ENCODE measurements at places on chromosomes 7 and 10. TPM values are rescaled to one million over a fixed set of nuclear protein-coding genes. Genes with fewer than 3 reads are reported as not detected.

Gene HOGA1
- total RNA-seq: not detected

DNA sequence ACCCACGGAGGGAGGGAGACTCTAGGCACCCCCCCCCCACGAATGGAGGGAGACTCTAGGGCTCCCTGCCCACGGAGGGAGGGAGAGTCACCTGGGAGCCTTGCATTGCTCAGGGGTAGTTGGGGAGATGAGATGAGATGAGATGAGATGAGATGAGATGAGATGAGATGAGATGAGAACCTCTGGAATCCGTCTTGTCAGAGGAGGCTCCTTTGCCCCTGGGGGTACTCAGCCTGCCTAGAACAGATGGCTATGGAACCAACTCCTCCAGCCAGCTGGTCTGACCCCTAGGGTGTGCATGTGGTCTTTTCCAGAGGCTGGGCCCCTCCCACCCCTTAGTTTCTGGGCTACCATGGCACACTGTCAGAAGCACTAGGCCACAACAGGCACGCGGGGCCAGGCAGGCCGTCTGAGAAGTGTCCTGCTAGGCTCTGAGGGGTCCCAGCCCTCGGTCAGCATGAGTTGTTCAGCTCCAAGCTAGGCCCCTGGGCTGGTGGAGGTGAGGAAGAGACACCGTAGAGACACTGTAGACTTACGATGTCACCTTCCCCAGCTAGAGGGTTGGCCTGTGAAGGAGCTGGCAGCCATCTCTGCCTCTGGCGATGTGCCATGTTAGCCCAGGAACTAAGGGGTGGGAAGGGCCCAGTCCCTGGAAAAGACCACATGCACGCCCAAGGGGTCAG lies 8.8 kb downstream of the TSPAN15 start:
- DNase-seq: no peak

Gene GDF2
- not detected for total RNA-seq

Gene MYOZ1
- total RNA-seq: not detected

DNA sequence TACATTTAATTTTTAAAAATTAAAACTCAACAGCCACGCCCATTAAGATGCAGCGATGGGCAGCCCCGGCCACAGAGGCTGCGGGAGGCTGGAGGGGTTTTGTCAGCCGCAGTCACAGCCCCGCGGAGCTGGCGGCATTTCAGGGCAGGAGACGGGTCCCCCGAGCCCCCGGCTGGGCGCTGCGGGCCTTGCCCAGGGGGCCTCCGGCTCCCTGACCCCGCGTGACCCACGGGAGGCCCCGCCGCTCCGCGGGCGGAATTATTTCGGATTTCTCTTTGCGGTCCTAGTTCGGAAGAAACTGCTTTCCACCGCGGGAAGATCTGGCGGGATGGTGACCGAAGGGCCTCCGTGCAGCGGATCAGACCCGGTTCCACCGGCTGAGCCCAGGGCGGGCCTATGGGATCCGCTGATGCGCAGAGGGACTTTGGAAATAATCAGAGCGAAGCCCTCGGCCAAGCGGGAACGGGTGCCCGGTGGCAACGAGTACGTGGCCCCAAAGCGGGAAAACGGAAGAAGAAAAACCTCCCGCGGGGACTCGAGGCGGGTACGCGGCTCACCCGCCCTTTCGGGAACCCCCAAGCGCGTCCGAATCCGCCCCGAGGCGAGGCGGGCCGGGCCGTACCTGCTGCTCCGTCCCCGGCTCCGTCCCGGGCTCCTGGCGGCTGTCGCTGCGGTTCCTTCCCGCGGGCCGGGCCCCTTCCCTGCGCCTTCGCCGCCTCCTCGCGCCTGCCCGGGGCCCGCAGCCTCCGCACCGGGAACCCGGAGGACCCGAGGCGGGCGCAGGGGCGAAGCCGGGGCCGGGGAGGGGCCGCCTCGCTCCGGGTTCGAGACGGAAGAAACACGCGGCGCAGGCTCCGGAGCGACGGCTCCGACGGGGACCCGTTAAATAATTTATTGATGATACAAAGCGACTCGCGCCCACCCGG lies 1.7 kb downstream of the NKX6-2 start:
- DNase-seq: no peak

Gene SPAM1
- total RNA-seq: not detected

Gene CSGALNACT2
- 43.2 TPM for total RNA-seq

GRCh38 chr10:97612386-97612785 lies 20.9 kb downstream of the MORN4 start:
- no peak for DNase-seq

GRCh38 chr10:43390759-43391158 lies 18.2 kb downstream of the HNRNPF start:
- peak; percentile 28 for DNase-seq

GRCh38 chr10:101216207-101217043 lies 12.8 kb downstream of the LBX1 start:
- DNase-seq: no peak

Gene PNLIPRP3
- total RNA-seq: not detected

Gene CNNM1
- 0.25 TPM for total RNA-seq

DNA sequence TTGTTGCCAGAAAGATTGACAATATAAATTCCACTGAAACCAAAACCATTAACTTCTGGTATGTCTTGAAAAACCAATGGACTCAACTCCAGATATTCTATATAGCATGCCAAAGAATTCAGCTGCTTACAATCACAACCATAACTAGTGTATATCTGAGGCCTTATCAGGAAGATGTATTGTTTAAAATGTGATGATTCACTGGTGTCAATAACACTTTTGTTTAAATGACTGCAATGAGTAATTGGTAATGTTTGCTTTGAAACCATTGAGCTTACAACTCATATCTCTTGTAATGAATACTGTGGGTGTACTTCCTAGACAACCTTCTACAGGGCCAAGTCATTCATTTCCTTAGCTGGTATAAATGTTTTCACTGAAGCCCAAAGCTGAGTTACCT lies 727.9 kb upstream of the KCND2 start:
- no peak for DNase-seq

- no peak for DNase-seq
These were observed 155.6 kb downstream of the PKD1L1 start for GRCh38 chr7:47792521-47793121.

GRCh38 chr7:107122486-107122911 lies 46.3 kb upstream of the HBP1 start:
- no peak for DNase-seq

DNA sequence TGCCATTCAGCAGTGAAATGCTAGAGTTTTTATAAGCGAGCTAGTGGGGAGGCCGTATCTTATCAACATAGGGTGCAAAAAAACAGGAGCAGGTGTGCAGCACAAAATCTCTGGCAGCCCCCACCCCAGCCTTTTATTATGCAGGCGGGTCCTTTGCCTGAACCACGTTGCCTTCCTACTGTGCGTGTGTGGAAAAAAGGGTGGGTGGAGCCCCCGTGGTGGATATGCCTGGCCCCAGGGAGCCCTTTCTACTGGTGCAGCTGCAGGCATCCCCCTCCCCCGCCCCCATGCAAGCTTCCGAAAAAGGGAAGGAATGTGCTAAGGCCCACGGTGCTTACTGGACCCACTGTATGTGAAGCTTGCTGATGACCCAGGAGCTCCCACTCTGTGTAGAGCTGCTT lies 175.9 kb downstream of the USP6NL start:
- no peak for DNase-seq
